ENCODE measurements at places on chromosomes 12 and 14. TPM values are rescaled to one million over a fixed set of nuclear protein-coding genes. Genes with fewer than 3 reads are reported as not detected.

GRCh38 chr12:59121451-59121850 lies 201.1 kb upstream of the LRIG3 start:
- DNase-seq = no peak

DNA sequence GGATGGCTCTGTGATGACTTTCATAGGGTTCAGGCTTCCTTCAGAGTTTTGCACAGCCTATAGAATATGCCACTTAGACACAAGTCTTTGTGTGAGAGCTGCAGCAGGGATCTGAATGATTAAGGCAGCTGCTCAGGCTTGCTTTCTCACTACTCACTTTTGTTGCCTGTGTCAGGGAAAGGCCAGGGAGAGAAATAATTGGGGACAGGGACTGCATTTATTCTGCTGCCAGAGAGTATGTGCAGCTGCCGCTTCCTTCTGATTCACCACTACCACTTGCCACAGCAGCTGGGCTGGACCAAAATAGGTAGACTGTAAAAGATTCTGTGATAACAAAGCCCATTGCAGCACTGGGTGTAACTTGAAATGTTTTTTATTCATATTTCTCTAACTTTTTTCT lies 49.7 kb downstream of the TRMT5 start:
- DNase-seq = no peak

- no peak for DNase-seq
Measured at GRCh38 chr14:104359301-104359968, 220.1 kb upstream of the C14orf180 start.

DNA sequence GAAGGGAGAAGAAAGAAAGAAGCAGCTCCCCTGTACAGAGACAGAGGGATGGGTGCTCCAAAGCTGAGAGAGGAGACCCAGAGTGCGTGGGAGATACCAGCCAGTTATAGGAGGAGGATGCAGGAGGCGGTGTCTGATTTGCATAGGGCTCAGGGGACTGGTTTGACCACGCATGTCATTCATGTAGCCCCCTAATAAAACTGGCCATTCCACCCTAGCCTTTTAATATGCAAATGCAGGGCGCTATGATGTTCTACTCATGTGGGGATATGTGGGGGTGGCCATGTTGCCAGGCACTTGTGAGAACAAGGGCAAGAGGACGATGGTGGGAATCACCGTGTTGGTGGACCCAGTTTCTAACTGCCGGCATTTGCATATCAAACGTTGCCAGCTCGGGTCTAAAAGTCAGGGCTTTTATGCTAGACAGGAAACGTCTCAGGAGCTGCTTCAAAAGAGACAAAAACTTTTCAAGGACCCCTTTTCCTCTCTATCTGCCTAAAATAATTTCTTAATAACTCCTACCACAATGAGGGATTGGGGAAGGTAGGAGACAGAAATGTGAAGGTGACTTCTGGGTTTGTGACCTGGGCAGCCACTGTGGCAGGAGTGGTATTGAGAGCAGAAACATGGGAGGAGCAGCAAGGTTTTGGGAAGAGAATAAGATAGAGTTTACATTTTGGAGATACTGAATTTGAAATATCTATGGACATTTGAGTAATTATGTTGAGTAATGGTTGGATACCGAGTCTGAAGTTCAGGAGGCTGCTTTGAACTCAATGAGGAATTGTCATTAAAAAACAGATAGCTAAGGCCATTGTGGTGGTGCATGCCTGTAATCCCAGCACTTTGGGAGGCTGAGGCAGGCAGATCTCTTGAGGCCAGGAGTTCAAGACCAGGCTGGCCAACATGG lies 2.2 kb upstream of the ATXN3 start:
- DNase-seq = no peak

GRCh38 chr12:104249898-104250297 lies 34.3 kb downstream of the TXNRD1 start:
- no peak for DNase-seq

DNA sequence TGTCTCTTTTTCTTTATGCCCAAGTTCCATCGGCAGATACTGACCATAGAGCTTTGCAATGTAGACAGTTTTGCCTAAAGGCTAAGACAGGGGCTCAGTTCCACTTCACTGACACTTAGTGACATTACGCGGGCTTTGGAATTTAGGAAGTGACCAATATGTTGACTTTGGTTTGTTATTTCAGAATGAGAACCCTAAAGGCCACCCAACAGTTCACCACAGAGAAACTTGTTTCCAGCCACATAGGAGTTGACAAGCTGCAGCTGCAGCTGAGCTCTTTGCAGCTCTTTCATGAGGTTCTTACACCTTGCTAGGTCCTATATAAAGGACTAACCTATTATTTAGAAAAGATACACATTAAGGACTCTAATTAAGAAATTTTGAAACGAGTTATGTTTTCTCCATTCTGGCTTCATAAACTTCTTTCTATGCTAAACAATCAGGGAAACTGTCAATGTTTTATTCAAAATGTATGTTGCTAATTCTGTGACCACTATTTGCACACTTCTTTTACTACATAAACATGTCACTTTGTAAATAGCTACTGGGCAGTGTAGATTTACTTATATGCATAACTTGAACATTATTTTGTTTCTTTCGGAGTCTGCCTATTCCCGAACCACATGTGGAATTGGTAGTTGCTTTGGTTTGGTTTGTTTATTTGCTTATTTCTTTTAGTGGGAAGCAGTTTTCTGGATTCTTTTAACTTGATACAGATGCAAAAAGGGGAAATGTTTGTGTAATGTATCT lies 18.5 kb upstream of the KLRD1 start:
- DNase-seq = no peak

DNA sequence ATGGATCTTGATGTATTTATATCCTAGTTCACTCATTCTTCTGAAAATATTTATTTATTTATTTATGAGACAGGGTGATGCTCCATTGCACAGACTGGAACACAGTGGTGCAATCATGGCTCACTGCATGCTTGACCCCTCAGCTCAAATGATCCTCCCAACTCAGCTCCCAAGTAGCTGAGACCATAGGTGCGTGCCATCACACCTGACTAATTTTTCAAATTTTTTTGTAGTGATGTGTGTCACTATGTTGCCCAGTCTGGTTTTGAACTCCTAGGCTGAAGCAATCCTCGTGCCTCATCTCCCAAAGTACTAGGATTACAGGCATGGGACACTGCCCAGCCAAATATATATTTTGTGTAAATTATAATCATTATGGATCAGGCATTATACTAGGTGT lies 595.6 kb upstream of the ATP2B1 start:
- no peak for DNase-seq

DNA sequence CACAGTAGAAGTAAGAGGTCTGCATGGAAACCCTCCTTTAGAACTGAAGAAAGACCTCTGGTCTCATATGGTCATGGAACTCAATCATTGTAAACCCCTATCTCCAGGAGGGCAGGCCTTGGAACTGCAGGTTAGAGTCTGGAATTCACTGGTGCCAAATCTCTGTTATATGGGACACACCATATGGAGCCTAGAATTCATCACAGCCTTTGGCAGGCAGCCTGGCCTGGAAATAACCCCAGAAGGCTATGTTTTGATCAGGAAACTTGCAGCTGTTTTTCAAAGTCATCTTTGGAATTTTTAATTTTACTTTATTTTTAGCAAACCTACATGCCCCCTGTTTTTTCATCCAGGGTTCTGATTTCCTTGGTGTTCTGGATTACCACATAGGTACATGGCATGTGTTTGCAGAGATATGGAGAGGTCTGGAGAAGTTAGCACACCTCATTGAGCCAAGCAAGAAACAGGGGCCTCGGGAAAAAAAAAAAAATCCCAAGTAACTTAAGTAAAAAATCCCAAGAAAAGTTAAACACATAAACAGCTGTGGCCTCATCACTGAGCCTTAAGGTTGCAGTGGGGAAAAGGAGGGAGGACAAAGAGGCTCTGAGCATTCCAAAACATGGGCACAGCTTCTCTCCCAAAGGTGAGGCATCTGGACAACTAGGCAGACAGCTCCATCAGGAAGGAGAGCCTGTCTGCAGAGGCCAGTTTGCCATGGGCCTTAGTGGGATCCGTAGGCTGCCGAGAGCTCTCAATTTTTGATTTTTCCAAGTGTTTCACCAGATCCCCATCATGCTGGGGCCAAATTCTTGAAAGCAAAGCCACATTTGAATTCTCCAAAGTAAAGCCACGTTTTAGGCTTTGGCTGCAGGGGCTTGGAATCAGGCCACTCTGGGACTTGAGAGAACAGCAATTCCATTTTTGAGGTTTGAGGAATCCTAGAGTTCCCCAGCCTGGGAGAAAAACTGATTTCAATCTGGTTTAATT lies 339.6 kb upstream of the TBX3 start:
- peak; percentile 41 for DNase-seq

DNA sequence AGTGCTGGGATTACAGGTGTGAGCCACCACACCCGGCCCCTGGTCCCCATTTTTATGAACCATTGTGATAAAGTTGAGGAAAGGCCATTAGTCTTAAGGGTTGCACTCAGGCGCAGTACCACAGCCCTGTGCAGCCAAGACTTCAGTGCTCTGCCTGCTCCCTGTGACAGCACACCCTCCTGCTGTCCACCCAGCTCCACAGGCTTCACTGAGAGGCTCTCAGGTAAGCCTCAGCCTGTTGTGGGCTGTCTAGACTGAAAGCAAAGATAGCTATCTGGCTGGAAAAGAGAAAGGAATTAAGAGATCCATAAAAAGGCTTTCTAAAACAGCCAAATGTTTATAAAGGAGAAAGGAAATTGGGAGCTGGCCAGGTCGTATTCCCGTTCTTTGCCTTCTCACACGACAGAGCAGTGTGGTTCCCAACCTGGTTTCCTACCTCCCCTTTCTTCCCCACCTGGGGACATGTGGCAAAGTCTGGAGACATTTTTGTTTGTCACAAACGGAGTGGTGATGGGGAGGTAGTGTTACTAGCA lies 19.1 kb upstream of the DNM1L start:
- no peak for DNase-seq

DNA sequence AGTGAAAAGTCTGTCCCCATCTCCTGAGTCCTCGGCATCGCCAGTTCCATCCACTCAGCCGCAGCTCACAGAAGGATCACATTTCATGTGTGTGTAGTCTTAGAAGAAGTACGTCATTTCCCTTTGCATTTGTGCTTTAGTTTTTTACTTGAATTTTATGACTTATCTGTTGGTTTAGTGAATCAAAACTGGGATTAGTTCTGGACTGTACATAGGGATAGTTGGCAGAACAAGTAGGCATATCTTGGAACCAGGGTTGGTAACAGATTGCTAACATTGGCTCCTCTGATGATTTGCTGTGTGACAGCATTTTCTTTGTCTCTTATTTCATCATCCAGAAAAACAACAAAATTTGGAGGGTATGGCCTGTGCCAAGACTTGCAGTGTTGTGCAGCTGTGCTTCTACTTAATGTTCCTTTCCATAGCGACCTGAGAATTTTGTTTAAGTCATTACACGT lies 69.6 kb upstream of the AEBP2 start:
- no peak for DNase-seq

The STAC3 gene
- 1.3 TPM for total RNA-seq

The PDE3A gene
- total RNA-seq = 6.0 TPM

The PRH2 gene
- not detected for total RNA-seq

The TSHR gene
- not detected for total RNA-seq

The ARHGAP5 gene
- 206 TPM for total RNA-seq

The PRIMA1 gene
- total RNA-seq = 7.9 TPM

The DBX2 gene
- total RNA-seq = not detected

Data from ovary (tissue), 10 donors.